Activated naive CD4-positive, alpha-beta T cell treated with anti-CD3 and anti-CD28 coated beads, Interleukin-2, amount 50 U/mL, for 16 hours (primary cell): ENCODE measurements at places on chromosomes 12 and 14.

GRCh38 chr12:57004651-57005050, 1.7 kb downstream of the ZBTB39 start:
- DNase-seq = no peak

DNA sequence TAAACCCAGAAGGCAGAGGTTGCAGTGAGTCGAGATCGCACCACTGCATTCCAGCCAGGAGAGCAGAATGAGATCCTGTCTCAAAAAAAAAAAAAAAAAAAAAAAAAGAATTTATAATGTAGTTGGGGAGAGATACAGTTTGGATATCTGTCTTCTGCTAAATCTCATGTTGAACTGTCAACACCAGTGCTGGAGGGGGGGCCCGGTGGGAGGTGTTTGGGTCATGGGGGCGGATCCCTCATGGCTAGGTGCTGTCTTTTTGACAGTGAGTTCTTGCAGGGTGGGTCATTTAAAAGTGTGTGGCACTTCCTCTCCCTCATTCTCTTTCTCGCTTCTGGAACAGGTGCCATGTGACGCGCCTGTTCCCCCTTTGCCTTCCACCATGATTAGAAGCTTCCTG, 32.8 kb downstream of the CLIP1 start:
- DNase-seq = no peak

DNA sequence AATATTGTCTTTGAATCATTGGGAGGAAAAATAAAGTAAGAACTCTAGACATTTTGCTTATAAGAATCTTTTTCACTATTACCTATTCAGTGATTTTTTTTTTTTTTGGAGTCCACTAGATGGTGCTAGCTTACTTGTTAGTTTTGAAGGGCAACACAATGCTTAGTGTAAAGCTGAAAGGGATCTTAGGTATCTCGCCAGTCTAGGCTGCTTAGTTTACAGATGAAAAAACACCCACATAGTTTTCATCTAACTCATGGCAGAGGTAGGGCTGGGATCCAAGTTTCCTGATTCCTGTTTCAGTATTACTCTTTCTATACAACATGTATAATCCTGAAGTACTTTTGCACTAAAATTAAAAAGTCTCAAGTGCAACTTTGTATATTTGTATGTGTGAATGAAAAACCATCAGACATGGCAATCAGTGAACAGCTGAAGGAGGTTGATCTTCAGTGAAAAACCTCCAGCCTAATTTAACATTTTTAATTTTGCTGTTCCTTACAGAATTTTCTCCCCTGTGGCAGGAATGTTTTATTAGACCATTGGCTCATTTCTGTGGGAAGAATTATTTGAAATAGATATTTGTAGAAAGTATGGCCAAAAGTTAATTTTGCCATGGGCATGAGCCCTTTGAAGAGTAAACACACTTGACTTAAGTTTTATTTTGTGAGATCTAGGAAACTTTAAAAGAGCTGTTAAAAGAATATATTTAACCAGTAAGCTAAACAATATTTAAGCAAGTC, 40.7 kb downstream of the LRRIQ1 start:
- no peak for DNase-seq

GRCh38 chr12:113907446-113908180, 58.5 kb downstream of the RBM19 start:
- no peak for DNase-seq

DNA sequence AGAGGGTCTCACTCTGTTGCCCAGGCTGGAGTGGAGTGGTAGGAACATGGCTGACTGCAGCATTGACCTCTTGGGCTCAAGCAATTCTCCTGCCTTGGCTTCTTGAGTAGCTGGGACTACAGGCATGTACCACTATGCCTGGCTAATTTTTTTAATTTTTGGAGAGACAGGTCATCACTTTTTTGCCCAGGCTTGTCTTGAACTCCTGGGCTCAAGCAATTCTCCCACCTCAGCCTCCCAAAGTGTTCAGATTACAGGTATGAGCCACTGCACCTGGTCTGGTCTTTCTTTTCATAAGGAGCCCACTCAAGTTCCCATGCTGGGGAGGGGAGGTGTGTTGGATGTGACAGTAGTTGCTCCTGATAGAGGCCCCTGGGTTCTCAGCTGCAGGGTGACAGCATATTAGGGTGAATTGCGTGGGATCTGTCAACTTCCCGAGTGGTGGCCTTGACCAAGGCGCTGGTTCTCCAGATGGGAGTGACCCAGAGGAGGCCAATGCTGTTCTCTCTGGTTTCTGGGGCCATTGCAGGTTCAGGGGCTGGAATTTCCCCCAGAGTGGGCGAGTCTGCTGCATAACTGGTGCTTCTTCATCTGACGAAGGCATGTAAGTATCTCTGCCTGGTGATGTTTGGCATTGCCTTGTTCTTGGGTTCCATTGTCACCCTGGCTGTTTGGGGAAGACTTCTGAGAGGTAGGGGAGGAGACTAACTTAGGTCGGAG, 52.4 kb upstream of the ESRRB start:
- no peak for DNase-seq

DNA sequence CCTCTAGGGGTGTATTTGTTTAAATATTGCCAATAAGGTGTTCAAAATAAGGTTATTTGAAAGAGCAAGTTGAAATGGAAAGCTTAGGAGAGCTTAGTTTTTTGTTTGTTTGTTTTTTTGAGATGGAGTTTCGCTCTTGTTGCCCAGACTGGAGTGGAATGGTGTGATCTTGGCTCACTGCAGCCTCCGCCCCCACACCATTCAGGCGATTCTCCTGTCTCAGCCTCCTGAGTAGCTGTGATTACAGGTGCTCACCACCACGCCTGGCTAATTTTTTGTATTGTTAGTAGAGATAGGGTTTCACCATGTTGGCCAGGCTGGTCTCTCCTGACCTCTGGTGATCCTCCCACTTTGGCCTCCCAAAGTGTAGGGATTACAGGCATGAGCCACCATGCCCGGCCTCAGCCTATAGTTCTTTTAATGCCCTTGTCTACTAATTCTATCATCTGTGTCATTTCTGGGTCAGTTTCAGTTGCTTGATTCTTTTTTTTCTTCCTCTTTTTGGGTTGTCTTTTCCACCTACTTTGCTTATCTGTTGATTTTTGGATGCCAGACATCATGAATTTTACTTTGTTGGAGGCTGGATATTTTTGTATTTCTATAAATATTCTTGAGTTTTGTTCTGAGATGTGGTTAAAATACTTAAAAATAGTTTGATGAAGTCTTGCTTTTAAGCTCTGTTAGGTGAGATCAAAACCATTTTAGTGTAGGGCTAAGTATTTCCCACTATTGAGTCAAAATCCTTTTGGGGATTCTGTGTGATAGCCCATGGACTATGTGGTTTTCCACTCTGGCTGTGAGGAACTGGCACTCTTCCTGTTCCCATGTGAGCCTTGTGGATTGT, 18.7 kb downstream of the RCOR1 start:
- DNase-seq = no peak

GRCh38 chr14:96614481-96614881, 112.3 kb downstream of the PAPOLA start:
- no peak for DNase-seq

DNA sequence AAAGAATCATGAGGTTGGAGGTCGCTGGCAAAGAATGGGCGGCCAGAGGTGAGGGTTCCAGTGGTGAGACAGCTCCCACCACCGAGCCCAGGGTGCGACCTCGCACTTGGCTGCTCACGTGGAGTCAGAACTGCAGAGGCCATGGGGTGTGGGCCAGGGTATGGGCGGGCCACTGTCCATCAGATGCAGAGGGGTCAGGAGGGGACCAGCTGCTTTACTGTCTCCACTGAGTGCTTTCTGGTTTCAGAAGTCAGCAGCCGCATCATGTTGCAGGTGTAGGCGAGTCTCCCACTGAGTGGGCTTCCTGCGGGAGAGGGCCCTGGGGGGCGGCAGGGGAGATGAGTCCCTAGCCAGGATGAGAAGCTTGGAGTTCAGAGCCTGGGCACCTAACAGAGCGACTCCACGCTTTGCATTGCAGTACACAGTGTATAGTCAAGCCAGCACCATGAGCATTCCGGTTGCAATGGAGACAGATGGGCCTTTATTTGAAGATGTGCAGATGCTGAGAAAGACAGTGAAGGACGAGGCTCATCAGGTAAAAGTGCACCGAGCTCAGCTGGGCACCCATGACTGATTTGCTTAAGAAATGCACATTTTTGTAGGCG, 46.9 kb upstream of the DYNC1H1 start:
- no peak for DNase-seq

- no peak for DNase-seq
Measured at GRCh38 chr12:28209782-28210181, 19.5 kb downstream of the CCDC91 start.

- DNase-seq = no peak
Measured at GRCh38 chr12:78185109-78185508, 354.4 kb downstream of the NAV3 start.

DNA sequence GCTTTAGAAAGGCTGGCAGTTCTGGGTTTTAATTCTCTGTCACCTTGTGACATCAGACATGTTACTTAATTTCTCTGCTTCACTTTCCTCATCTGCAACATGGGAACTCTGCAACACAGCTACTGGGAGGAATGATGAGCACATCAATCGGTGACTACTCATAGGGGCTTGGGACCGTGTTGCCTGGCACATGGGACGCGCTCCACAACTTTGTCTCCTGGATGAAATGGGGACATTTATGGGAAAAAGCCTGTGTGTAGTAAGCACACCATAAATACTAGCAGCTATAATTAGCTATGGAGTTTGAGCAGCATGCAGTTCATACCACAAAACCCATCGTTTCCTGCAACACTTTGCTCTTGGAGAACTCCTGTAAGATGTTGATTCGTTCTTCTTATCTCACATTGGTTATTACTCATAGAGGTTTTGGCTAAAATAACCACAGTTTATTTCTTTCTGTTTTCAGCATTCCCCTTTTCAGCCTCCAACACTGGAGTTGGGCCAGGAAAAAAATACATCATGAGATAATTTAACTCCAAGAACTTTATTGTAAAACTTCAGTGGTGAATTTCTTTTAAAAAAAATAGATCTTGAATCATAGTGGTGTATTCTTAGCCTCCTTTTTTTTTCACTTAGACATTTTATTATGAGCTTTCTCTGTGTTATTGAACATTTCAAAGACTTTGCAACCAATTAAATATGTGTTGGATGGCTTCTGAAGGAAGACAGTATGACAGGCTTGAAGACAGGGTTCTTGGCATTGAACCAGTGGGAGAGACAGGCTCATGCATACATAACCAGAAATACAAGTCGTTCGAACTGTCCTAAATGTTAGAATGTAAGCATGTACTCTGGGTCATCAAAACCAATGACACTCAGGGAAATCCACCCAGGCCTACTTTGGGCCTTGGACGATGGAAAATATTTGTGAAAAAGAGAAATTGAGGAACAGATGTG, 72.7 kb downstream of the RIN3 start:
- DNase-seq = no peak

DNA sequence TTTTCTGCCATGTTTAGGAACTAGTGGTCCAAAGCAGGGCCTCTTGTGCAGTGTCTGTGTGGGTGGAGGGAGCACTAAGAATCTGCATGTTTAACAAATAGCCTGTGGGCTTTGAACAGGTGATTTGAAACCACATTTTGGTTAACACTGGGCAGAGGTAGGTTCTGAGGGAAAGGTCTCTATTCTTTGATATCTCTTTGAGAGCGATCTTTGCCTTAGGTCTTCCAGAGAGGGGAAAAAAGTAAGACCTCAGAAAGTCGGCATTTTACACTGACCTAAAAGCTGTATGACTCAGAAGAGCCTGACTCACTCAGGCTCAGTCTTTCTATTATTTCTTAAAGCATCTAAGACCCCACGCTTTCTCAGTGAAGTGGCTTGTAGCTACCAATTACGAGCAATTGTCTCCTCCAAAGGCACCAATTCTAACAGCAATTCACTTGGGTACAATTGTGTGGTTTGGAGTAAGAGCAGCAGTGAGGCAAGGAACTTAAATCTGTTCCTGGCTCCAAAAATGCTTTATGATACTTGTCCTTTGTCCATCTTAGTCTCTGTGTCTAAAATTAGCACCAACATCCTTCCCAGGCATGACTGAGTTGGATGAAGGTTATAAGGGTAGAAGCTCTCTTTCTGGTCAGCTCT, 8.8 kb downstream of the EIF2B2 start:
- DNase-seq = no peak

DNA sequence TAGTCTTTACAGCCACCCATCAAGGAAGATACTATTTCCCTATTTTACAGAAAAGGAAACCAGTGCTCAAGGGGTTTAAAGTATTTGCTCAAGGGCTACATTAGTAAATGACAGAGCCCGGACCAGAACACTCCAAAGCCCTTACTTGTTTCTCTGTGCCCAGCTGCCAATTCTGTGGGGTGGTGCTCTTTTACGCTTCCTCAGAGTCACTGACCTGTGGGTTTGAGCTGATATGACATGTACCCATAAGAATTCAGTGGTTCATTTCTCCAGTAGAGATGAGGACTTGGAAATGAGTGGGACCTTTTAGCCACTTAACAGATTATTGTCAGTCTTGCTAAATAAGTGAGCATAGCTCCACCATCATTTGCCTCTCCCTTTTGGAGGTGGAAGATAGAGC, 37.4 kb upstream of the NKX2-8 start:
- no peak for DNase-seq

DNA sequence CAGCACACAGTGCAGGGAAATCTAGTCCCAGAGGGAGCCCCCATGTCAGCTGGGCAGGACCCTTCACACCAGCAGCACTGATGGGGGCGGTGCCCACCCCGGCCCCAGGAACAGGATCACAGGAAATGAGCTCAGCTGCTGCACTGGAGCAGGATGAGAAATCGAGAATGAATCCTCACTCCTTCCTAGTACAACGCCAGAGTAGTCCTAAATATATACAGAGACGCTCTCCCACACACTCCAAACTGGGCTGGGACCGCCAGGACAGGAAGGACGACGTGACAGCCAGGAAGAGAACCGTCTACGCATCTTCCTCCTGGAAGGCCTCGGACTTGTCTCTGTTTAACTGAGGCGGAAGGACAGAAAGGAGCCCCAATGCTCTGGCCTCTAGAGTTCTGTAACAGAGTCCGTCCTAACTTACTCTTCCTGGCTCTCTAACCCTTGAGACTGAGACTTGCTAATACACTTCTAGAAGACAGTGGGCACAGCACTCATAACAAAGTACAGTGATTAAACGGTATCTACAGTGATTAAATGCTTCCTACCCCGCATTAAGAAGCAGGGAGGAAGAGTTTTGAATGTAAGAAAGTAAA, 33.4 kb downstream of the CDC42BPB start:
- DNase-seq = no peak

DNA sequence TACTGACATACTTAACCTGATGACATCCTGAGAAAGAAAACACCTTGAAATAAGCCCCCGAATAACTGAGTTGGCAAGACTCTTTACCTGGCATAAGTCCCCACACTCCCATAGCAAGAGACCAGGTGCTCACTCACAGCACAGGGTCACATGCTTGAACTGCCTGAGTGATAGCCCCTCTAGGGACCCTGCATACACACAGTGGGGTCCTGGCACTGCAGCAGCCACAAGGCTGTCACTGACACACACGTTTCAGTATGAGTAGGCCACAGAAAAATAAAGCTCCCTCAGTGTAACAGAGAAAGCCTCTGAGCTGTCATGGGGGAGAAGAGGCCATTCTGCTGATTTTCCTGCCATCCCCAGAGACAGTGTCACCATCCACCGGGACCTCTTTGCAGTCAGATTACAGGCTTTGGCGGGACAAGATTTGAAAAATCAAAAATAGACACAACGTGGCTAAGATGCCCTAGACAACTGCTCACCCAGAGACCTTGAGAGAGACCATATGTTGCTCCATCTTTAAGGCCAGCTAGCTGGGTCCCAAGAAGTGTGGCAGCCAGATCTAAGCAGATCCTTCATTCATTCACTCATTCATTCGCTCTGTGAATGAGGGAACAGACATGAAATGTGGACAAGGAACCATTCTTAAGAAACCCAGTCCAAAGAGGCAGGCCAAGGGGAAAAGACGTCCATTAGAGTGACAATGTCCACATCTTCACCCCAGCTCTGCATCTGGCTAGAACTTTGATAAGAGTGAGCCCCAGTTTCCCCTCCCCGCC, 1.6 kb downstream of the SCARB1 start:
- no peak for DNase-seq
